ENCODE measurements at places on chromosomes 1 and 21.

DNA sequence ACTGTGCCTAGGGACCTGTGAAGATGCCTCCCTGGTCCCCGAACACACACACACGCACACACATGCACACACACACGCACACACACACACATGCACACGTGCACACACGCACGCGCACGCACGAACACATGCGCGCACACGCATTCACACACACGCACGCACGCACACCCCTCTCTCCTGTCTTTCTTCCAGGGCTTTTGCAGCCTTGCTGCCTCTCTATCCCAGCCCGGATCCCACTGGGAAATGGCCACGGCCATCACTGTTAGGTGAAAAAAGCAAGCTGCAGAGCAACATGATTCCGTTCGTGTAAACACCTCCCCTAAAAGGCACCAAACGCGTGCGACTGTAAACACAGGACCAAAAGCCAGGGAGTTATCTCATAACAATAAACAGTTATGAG lies 39.7 kb downstream of the NKAIN1 start:
- DNase-seq: no peak

DNA sequence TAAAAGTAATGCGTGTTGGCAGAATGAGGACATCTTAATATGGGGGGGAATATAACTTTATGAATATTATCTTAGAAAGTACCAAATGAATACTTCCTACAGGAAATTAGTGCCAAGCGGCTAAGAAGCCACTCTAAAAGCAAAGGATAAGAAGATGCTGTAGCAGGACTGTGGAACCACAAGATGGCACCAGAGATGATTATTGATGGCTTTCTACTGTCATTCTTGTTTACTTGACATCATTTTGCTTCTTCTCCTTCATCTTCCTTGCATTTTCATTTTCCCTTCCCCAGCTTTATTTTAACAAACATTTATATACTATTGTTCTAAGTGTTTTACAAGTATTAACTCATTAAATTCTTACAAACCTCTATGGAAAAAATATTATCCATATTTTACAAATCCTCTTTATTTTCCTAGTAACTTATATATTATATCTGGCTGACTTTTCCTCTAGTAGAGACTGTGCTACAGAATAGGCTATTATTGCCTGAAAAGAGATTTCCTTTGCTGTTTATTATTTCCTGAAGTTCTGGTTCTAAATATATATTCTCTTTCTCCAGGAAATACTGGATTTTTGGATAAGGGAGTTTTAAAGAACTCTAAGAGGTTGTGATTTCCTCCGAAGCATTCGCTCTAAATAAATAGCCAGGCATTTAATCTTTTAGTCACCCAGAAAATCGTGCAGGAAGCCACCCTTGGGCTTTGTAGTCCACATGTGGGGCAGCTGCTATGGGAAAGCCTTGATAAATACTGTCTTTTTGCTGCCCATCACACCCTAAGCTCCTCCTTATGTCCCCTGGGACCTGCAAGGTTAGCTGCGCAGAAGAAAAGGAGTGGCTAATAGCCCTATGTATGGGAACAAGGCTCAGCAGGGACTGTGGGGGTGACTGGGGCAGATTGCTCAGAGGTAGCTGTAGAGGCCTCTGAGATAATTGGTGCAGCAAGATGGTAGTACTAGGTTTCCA lies 69.8 kb downstream of the TPR start:
- no peak for DNase-seq

DNA sequence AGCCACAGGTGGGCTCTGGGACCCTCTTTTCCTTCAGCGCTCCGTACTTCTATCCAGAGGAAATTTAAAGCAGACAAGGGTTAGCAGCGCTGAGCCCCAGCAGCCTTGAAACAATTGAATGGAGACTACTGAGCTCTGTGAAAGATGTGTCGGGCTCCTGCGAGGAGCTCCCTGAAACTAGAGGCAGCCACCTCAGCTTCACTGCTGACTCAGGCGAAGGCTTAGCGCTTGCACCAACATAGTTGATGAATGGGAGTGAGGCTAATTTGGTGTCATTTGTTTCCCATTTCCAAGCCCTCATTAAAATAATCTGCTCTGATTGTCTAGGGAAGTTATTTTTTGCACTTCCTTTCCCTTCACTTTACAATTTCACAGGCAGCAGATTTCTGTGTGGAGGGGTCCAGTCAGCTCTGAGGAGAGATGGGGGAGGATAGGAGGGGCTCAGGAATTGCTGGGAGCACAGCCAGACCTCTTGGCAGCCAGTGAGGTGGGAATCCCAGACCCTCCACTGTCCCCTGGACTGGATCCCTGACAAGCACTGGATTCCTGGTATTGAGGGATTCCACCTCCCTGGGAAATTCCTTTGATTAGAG lies 398.9 kb upstream of the PLXNA2 start:
- DNase-seq: no peak

GRCh38 chr1:107669996-107670395 lies 295.0 kb downstream of the VAV3 start:
- DNase-seq: peak; percentile 6

GRCh38 chr1:27366113-27366410 lies 699 bp downstream of the MAP3K6 start:
- DNase-seq: peak; percentile 32

Data from NCI-H524 treated with DMSO at 0.1 percent for 48 hours (cell line).